Stimulated activated CD8-positive, alpha-beta memory T cell treated with anti-CD3 and anti-CD28 coated beads, Interleukin-2, amount 100 ng/mL, for 1 hour (primary cell): ENCODE measurements at places on chromosomes 4 and X.

- DNase-seq: no peak
These were observed 70.1 kb downstream of the CENPC start for GRCh38 chr4:67475155-67475554.

- DNase-seq: no peak
These were observed 440.9 kb downstream of the MID1IP1 start for GRCh38 chrX:39242187-39242586.

DNA sequence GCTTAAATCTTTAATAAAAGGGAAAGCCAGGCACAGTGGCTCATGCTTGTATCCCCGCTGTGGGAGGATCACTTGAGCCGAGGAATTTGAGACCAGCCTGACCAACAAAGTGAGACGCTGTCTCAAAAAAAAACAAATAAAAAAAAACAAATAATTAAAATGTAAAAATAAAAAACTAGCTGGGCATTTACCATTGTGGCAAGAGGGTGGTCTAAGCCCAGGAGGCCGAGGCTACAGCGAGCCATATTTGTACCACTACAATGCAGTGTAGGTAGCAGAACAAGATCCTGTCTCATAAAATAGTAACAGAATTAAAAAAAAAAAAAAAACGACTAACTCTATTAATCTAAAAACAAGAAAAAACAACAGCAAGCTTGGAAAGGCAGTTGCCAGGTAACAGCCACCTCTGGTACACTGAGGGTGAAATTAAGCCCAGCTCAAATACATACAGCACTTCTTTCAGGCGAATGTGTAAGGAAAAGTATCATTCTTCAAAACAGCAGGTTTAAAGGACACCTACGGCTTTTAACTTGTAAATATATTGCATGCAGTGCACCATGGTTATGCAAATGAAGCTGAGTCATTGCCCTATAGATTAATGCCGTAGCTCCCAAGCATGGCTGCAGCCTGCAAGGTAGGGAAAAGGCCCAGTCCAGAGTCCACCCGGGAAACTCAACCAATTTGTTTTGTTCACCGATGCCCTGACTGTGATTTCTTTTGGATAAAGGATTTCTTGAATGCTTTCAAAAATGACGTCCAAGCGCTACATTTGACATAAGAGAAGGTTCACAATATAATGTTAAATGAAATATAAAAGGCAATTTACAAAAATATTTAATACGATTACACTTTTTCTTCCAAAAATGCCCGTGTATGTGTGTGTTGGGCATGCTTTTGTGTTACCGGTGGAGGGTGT is 14.5 kb upstream of the TXLNG start:
- no peak for DNase-seq

DNA sequence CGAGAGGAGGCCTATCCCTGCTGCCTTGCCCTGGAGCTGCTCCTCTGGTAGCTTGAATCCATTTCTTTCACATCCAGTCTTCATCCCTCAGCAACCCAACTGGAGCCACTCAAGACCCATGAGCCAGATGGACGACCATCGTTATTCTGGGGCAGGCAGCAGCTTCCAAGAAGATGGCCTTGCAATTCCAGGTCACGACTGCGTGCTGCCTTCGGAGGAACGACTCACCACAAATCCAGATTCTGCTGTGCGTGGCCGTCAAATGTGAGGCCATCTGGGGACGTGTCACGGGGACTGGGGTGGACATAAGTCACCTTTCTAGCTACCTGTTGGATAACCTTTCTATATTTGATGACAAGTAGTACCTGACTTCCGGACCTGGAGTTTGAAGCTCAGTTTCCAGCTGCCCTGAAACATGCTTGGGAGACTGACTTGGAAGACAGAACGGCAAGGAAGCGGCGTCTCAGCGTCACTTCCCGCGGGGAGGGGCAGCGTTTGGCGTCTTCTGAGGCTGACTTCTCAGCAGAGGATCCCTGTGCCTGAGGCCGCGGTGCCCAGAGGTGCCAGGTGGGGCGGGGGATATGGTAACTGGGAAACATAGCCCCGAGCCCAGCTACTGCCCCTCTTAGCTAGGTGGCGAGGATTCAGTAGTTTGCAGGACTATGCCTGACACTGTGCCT is 11.7 kb upstream of the TMEM271 start:
- DNase-seq: no peak

GRCh38 chr4:125484912-125485311 is 170.2 kb downstream of the FAT4 start:
- no peak for DNase-seq

GRCh38 chr4:113837397-113837796 is 75.9 kb upstream of the CAMK2D start:
- no peak for DNase-seq

- no peak for DNase-seq
These were observed 25.9 kb downstream of the TNIP3 start for GRCh38 chr4:121138039-121138825.

GRCh38 chr4:145177511-145177905 is 2.9 kb downstream of the OTUD4 start:
- DNase-seq: no peak

GRCh38 chr4:22070256-22070655 is 121.7 kb upstream of the KCNIP4 start:
- no peak for DNase-seq

- no peak for DNase-seq
These were observed 92.7 kb downstream of the TBL1X start for GRCh38 chrX:9557521-9557920.
